ENCODE measurements at places on chromosomes 7 and 10.
A peak's percentile ranks its signal among the peaks of the same experiment; 100 is the strongest.

DNA sequence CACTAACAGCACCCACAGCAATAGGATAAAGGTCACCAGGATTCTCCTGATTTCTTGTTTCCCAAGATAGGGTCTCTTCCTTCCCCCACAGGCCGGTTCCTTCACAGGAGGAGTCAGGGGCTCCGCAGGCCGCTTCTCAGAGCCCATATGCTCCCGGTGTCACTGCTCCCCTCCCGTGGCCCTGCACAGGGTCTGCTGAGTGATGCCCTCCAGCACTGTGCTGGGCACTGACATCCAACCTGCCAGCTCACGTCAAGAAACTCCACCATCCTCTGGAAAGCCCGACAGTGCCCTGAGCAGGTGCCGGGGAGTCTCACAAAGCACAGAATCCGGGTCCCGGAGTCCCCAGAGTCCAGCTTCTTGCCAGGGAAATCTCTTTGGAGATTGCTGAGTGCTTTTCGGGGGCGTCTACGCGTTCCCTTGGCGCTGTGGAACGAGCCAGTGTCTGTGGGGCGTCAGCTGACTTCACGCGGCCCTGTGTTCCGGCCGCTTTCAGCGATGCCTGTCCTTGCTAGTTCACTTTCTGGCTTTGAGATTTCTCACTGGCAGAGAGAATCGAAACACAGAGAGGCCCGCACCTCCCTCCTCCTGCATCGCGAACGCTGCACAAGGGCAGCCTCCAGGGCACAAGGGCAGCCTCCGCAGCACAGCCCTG lies 567.5 kb downstream of the DNAJB6 start:
- no peak for ATAC-seq

DNA sequence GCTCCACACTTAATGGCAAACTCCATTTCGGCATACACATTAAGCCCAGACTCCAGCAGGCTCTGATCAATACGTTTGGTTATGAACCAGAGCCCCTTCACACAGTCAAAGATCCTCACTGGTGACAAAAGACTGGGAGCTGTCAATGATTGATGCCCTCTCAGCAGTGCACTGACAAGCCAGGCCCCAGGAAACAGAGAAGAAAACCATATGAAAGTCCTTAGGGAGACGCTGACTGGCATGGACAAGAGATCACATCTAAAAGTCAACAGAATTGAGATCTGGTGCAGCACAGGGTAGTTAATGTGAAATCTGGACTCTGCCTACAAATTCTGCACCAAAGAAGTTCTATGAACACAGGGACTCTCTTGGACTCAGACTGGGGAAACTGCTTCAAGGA lies 600.9 kb upstream of the NRP1 start:
- ATAC-seq: no peak

DNA sequence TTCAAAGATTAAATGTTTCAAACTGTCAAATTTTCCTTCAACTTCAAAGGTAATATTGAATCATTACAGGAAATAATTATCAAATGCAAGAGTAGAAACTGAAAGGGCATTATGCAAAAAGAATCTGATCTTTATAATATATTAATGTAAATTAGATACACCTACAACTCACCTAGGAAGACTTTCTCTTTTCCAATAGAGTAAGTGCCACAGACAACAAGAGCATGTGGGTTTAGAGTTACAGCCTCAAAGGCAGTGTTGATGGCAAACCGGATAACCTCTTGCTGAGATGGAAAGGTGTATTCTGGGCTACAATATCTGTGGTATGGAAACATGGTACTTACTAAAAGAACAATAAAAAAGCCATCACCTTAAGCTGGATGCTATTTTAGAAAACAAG lies 11.7 kb downstream of the DCLRE1A start:
- no peak for ATAC-seq

- no peak for ATAC-seq
Measured at GRCh38 chr7:70165477-70166170, 567.3 kb downstream of the AUTS2 start.

DNA sequence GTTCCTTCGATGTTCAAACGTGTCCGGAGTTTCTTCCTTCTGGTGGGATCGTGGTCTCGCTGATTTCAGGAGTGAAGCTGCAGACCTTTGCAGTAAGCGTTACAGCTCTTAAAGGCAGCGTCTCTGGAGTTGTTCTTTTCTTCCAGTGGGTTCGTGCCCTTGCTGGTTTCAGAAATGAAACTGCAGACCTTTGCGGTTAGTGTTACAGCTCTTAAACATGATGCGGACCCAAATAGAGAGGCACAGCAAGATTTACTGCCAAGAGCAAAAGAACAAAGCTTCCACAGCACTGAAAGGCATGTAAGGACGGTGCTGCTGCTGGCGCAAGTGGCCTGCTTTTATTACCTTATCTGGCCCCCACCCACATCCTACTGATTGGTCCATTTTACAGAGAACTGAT lies 931.4 kb downstream of the IPMK start:
- no peak for ATAC-seq

DNA sequence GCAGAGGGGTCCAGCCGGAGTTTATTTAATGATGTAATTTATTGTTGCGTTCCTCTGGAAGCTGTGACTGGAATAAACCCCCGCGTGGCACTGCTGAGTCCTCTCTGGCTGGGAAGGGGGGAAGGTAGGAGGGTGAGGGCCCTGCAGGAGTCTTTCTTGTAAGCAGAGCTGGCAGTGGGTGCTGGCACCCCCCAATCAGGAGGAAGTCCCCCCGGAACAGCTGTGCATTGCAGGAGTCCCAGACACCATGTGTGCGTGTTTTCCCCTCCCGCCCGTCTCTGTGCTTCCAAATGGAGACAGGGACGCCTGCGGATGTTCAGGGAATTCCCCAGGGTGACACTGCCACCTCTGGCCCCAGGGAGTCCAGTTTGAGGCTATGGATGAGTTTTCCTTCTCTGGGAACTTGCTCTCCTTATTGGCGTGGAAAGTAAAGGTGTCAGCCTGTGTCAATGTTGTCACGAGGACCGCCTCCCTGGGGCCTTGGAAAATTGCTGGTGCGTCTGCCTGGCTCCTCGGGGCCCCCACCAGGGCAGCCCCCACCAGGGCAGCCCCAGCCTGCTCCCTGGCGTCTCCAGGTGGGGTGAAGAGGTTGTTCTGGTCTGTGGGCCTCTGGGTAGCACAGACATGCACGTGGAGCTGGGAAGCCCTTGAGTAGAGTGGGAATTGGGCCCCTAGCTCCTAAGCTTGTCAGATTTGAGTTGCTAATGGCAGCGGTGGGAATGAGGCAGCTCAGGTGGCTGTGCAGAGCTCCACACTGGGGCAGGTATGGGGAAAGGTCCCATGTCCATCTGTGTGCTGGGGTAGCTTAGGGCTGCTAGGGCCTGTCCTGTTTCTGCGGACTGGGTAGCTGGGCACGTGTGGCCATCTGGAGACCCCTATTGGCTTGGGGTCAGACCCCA lies 2.7 kb downstream of the FZD9 start:
- no peak for ATAC-seq

DNA sequence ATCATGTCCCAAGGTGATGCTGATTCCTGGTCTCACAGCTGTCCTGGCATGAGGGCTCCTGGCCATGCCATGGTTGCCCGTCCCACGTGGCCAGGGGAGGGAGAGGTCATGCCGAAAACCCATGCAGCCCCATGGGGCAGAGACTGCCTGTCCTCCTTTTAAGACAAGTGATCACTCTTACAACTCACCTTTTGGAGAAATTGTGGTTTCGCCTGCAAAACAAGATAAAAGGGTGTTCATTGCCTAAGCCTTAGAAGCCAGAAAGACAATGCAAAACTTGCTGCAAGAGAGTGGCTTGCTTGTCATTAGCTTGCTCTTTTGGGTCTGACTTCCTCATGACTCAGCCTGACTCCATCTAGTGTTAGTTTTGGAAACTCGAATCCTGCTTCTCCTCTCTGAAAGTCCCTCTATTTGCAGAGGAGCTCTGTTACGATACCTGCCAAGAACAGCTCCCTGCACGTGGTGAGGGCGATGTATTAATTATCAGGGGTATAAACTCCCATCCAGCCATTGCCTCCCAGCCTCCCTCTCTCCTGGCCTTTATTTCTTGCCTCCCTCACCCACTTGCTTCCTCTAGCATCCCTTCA lies 26.7 kb downstream of the TMEM273 start:
- ATAC-seq: peak; percentile 10
